ENCODE measurements at places on chromosomes 11 and 22. TPM values are rescaled to one million over a fixed set of nuclear protein-coding genes. Genes with fewer than 3 reads are reported as not detected.

The RCOR2 gene
- total RNA-seq = 1.8 TPM

The SDHAF2 gene
- total RNA-seq = 32.5 TPM

The HINFP gene
- total RNA-seq = 24.9 TPM

The ADAMTS15 gene
- 1.3 TPM for total RNA-seq

The SUSD2 gene
- not detected for total RNA-seq

The CHRDL2 gene
- not detected for total RNA-seq

The GSTT2B gene
- total RNA-seq = 5.3 TPM

The DKK3 gene
- total RNA-seq = 189 TPM

The PRG2 gene
- total RNA-seq = 2.2 TPM

The GRIK4 gene
- not detected for total RNA-seq

The OR5B21 gene
- total RNA-seq = not detected

All from GM23248 (cell line).